ENCODE measurements at places on chromosomes 6 and 20.

DNA sequence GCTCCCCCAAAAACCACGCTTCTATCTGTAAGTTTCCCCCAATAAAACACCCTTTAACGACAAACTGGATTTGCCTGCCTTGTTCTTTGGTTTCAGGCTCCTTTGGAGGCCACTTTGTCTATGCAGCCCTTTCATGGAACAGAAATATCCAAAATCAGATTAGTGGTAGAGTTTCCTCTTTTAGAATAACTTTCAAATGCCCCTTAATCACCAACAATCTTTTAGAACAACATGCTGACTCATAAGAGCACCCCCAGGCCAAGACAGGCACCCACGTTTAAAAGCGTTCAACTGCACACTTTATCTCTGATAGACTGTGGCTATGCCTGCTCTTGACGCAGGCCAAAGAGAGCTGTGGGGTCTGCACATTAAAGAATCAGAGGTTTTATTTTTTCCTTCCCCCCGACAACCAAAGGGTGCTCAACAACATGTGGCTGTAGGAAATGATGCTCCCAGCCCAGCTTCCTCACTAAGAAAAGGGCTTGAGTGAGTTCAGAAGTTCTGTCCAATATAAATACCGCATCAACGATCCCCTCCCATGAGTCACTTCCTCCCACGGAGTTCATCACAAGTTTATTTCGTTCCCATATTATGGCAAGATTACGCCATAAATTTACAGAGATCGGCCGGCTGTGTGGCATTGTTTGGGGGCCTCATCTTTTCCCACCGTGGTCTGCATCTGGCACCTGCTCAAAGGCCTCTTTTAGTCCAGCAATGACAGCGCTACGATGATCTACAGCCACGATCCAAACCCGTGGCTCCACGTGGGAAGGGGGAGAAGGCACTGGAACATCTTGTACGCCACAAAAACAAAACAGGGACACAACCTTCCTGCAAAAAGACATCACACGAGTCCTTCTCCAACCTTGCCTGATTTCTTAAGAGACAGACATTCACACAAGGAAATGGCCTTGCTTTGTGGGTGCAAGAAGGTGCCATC lies 88.8 kb upstream of the NFATC2 start:
- DNase-seq = no peak

GRCh38 chr6:108746366-108746765 lies 101.9 kb upstream of the ARMC2 start:
- DNase-seq = no peak

DNA sequence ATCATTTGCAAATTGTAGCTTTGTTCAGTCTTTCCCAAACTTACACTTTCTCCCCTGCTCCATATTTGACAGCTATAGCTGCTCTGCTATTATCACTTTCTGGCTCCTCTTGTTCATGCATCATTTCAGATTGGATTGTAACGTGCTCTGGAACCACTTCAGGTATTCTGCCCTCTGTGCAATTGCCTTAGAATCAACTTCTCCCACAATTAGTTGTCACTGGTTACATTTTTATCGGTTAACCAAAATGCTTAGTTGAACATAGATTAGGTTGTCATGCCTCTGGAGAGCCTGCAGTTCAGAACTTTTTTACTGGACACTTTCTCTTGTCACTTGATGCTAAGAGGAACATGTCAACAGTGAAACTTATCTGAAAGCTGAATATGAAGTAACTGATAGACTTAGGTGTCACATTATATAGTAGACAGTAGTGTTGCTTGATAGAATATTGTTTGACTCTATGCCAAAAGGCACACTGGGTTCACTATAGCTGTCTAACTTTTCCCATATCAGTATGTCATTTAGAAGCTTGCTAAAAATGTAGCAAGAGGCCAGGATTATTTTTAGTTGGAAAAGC lies 127.7 kb upstream of the PTPRK start:
- no peak for DNase-seq

GRCh38 chr6:73081955-73082354 lies 143.3 kb downstream of the KHDC1L start:
- DNase-seq = no peak

- DNase-seq = no peak
Observed at GRCh38 chr6:10414756-10415616, at the start of gene TFAP2A. Gene TFAP2A (minus strand): TSS chr6:10415074. CDS start chr6:10414991, 83 bp downstream.

DNA sequence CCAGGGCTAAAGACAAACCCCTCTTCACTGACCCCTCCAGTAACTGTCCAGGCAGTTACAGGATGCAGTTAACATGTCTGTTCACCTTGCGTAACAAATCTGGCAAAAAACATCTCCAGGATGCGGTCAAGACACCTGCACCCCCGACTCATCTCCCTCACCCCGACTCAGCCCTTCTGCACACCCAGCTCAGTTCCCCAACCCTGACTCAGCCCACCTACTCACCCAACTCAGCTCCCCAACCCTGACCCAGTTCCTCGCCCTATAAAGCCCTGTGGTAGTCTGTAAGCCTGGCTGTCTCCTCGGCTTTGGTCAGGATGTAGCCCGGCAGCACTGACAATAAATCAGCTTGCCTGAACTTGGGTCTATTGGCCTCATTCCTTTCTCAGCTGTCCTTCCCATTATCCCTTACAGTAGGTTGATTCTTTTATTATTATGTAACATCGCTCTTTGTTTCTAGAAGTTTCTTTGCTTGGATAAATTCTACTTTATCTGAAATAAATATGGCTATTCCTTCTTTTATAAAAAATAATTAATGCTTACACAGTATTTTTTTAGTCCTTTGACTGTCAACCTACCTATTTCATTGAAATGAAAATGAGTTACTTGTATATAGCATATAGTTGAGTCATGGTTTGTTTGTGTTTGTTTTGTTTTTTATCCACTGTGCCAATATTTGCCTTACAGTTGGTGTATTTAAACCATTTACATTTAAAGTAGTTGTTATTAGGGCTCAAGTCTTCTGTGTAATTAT lies 12.9 kb upstream of the ADTRP start:
- DNase-seq = no peak

DNA sequence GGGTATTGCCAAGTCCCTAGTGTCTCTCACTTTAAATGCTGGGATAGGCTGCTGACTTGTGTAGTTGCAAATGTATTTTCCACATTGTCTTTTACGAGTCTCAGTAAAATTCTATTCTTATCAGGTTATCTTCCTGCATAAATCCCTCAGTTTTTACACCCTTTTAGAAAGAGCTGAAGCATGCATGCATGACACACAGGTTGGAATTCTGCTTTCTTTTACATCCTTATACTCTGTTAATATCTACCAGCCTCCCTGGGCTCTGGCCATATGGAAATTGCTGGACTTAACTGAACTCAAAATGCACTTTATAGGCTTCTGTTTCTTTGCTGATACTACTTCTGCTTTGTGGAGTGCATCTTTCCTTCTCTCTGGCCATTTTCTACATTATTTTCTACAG lies 477.4 kb downstream of the FRK start:
- DNase-seq = no peak

- DNase-seq = no peak
Observed at GRCh38 chr6:113050010-113050858, 703.1 kb downstream of the RFPL4B start.

DNA sequence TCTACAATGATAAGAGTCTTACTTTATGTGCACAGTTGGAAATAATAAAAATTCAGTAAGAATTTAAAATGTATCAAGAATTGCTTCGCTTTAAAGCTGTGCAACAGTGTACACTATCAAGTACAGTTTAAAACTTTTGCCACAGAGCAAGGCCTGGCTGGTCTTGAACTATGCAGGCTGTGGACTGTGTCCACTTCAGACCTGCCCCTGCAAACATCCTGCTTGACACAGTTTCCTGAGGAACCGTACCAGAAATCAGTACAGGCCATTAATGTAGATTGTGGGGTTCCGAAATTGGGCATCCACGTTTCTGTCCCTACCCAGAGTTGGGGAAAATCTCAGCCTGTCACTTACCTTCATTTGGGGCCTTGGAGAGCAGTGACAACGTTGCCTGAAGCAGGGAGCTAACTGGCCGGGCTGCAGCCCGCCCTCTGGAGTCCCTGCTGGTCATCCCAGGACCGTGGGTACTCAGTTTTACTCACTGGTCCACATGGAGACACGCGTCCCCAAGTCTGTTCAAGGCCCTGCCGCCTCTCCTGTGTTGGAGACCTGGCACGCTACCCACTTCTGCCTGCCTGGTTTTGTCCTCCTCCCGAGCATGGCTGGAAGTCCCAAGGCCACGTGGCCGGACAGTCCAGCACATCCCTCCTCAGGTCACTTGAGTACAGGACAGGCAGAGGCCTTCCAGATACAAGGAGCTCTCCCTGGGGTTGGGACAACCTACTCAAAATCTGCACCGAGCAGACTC lies 8.4 kb downstream of the NINL start:
- DNase-seq = no peak

- no peak for DNase-seq
Observed at GRCh38 chr6:117919275-117919674, 12.2 kb downstream of the SLC35F1 start.

DNA sequence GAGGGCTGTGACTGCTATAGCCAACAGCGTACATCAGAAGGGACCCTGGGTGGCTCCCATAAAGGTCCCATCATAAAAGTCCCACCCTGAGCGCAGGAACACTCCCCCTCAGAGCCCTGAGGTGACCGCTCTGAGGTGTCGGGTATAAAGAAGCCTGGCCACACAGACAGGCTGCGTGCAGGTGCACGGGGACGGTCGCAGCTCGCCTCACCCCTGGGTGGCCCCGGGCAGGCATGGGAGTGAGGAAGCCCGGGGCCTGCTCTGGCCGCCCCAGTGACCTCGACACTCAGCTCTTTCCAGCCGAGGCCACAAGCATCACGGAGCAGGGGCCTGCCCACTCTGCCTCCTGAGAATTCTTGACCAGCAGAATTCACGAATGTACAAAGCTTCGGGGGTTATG lies 14.4 kb upstream of the RNASET2 start:
- no peak for DNase-seq

DNA sequence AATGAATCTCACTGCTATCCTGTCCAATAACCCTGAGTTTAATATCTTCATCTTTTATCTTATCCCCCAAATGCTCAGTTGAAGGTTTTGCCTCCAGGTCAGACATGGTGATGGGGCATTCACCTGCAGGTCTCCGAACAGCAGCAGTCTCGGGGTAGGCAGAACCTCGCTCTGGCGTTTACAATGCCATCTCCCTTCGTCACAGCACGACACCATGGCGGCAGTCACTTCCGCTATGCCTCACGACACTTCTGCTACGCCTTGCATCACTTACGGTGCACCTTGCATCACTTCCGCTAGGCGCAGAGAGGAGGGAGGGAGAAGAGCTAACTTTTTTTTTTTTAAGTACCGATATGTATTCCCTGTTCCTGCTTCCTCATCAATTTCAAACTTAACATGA lies 194.9 kb downstream of the BCAS1 start:
- no peak for DNase-seq

DNA sequence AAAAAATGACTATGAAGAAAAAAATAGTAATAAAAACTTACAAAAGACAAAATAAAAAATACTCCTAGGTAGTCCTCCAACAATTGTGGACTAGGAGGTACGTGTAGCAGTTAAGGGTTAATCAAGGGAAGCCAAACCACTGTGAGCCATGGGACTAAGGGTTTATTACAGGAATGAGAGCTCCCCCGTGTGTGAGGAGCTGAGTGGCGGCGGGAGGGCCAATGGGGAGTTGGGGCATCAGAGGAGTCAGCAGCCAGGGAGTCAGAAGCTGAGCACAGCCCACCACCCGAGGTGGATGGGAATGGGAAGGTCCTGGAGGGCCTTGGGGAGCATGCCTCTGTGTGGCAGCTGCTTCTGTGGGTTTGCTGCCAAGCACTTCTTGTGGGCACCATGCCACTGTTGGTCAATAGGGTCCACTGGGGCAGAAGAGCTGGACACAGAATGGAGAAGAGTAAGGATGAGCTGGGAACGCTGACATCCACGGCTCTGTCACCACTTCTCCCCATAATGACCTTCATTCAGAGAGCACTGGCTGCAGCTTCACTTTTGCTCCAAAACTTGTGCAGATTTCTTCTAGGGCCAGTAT lies 373.3 kb downstream of the CDKAL1 start:
- DNase-seq = no peak

GRCh38 chr6:107816818-107817217 lies 7.3 kb downstream of the SCML4 start:
- DNase-seq = peak; percentile 25

DNA sequence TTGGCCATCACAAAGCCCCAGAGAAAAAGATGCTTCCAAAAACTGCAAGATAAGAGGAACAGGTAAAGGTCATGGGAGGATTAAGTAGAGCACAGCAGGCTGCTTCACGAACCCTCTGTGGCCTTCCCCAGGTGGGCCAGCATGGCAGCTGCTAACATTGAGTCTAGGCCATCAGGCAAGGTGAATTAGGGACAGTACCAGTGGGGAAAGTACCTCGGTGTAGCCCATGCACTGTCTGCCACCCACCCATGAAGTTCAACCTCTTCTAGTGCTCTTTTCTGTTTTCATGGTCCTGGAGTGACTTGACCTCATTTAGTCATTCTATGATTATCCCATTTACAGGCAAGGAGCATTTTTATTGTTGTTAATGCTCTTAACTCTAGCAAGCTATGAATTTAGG lies 108.6 kb upstream of the DUSP22 start:
- DNase-seq = no peak
